ENCODE measurements at places on chromosomes 6 and 20. TPM values are rescaled to one million over a fixed set of nuclear protein-coding genes. Genes with fewer than 3 reads are reported as not detected.

Gene STK38
- 25.1 TPM for polyA plus RNA-seq

DNA sequence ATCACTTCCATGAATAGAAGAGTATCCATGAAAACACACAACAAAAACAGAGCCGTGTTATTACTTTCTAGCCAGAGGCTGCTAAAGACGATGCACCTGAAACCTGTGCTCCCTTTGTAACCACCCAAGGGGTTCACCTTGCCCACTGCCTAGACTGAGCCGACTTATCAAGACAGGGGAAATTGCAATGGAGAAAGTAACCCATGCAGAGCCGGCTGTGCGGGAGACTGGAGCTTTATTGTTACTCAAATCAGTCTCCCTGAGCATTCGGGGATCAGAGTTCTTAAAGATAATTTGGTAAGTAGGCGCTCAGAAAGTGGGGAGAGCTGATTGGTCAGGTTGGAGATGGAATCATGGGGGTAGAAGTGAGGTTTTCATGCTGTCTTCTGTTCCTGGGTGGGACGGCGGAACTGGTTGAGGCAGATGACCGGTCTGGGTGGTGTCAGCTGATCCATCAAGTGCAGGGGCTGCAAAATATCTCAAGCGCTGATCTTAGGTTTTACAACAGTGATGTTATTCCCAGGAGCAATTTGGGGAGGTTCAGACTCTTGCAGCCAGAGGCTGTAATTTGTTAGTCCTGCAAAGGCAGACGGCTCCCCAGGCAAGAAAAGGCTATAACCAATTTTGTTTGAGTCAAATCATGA lies 366.6 kb downstream of the PREX1 start:
- H3K36me3 ChIP-seq = no peaks in the 10 kb centered on the region
- peaks cover 52% of the 10 kb centered on the region for H3K27me3 ChIP-seq
- no peak for DNase-seq
- peaks cover 29% of the 10 kb centered on the region for H3K4me1 ChIP-seq
- no peak overlapping the region for H3K4me3 ChIP-seq
- H3K27ac ChIP-seq = no peak overlapping the region

Gene KCNK16
- polyA plus RNA-seq = not detected

GRCh38 chr20:57429580-57430200 lies 38.5 kb downstream of the RBM38 start:
- H3K27ac ChIP-seq = no peak overlapping the region
- H3K4me1 ChIP-seq = peaks cover 31% of the 10 kb centered on the region
- DNase-seq = no peak
- H3K36me3 ChIP-seq = no peaks in the 10 kb centered on the region

- no peak for DNase-seq
- no peak overlapping the region for H3K4me3 ChIP-seq
- H3K27ac ChIP-seq = no peak overlapping the region
- no peaks in the 10 kb centered on the region for H3K27me3 ChIP-seq
Observed at GRCh38 chr20:19860737-19861136, 102.7 kb downstream of the RIN2 start.

GRCh38 chr20:20181322-20181721 lies 129.0 kb downstream of the CFAP61 start:
- H3K4me1 ChIP-seq = no peaks in the 10 kb centered on the region
- no peak for DNase-seq
- no peak overlapping the region for H3K4me3 ChIP-seq
- no peaks in the 10 kb centered on the region for H3K36me3 ChIP-seq

DNA sequence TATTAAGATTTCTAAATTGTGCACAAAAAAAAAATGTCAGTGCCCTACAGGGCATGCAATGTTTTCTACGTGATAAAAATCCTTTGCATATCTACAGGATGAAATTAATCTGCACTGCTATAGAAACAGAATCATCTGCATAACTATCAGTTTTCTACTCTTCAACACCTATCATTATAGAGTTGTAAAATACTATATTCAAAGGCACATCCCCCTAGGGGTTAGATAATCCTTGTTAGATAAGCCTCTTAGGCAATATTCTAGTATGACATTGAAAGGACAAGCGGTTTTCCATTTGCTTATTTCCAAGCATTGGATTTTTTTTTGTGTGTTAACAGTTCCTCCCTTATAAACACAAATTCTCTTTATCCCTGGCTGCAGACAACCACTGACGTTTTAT lies 98.7 kb upstream of the LAMA2 start:
- no peak overlapping the region for H3K27ac ChIP-seq
- no peaks in the 10 kb centered on the region for H3K27me3 ChIP-seq
- H3K4me3 ChIP-seq = no peak overlapping the region

GRCh38 chr6:160417146-160417545 lies 69.0 kb downstream of the SLC22A3 start:
- peaks cover 27% of the 10 kb centered on the region for H3K4me1 ChIP-seq
- peak; percentile 92 for DNase-seq
- no peaks in the 10 kb centered on the region for H3K27me3 ChIP-seq

- no peak overlapping the region for H3K27ac ChIP-seq
- H3K4me1 ChIP-seq = peaks cover 2% of the 10 kb centered on the region
- no peak for DNase-seq
- no peaks in the 10 kb centered on the region for H3K36me3 ChIP-seq
- H3K4me3 ChIP-seq = no peak overlapping the region
- H3K27me3 ChIP-seq = no peaks in the 10 kb centered on the region
Observed at GRCh38 chr6:20706238-20706938, 172.1 kb downstream of the CDKAL1 start.

GRCh38 chr6:105881608-105882007 lies 204.5 kb upstream of the PRDM1 start:
- H3K27ac ChIP-seq = no peak overlapping the region
- no peak overlapping the region for H3K4me3 ChIP-seq
- no peak for DNase-seq
- peaks cover 2% of the 10 kb centered on the region for H3K27me3 ChIP-seq

DNA sequence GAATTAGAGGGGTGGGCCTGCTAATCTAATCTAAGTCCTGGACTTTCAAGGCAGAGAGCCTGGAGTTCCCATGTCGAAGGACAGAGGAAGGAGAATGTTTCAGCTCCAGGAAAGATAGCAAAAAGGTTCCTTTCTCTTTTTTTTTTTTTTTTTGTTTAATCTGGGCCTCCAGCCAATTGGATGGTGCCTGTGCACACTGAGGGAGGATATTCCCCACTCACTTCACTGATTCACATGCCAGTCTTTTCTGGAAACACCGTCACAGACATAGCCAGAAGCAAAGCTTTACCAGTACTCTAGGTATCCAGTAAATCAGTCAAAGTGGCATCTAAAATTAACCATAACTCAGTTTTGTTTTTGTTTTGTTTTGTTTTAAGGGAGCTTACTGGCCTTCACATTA lies 721.1 kb downstream of the TENT5A start:
- H3K27ac ChIP-seq = no peak overlapping the region
- peak; percentile 20 for DNase-seq
- no peaks in the 10 kb centered on the region for H3K36me3 ChIP-seq
- H3K4me3 ChIP-seq = no peak overlapping the region
- no peaks in the 10 kb centered on the region for H3K4me1 ChIP-seq

Gene LIN28B
- 0.11 TPM for polyA plus RNA-seq

Measured in muscle of leg (tissue), 16 donors.